ENCODE measurements at places on chromosomes 2 and 18. TPM values are rescaled to one million over a fixed set of nuclear protein-coding genes. Genes with fewer than 3 reads are reported as not detected.

The G6PC2 gene
- not detected for polyA plus RNA-seq

The LRRC30 gene
- not detected for polyA plus RNA-seq

- no peaks in the 10 kb centered on the region for H3K27me3 ChIP-seq
- no peak overlapping the region for H3K4me3 ChIP-seq
- H3K36me3 ChIP-seq: peaks cover 63% of the 10 kb centered on the region
Observed at GRCh38 chr2:86488561-86489250, 47.5 kb downstream of the KDM3A start.

GRCh38 chr2:55901941-55902340 is 21.6 kb downstream of the EFEMP1 start:
- no peaks in the 10 kb centered on the region for H3K36me3 ChIP-seq
- peaks cover 6% of the 10 kb centered on the region for H3K27me3 ChIP-seq
- no peak for DNase-seq
- no peak overlapping the region for H3K27ac ChIP-seq

- no peaks in the 10 kb centered on the region for H3K4me1 ChIP-seq
- H3K36me3 ChIP-seq: no peaks in the 10 kb centered on the region
- no peak overlapping the region for H3K4me3 ChIP-seq
- no peak overlapping the region for H3K27ac ChIP-seq
- peaks cover 4% of the 10 kb centered on the region for H3K27me3 ChIP-seq
Observed at GRCh38 chr2:217491271-217491670, 511.5 kb downstream of the TNS1 start.

DNA sequence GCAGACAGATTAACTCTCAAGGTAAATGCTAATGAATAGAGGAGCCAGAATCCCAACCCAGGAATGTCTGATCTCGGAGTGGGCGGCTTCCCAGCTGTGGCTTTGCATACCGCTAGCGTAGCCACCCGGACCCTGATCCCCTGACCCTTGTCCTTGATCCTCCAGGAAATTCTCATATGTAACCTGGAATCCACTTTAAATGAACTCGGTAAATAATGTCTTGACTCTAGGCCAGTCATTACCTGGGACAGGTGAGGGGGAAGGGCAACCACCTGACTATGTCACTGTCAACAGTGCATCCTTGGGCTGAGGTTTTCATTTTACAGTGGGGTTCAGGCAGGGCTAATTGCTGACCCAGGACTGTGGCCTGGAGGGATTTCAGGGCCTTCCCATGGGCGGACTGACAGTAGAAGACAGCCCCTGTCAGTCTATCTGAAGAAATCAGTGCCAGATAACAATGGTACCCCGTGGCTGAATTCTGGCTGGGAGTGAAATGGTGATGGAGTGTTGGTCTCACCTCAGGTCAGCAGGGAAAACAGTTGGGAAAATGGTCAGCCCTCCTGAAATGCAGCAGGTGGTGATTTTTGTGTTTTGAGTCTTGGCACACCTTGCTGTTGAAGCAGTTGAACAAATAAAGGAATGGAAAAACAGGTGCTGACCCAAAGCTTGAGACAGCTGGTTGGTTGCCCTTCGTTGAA is 9.6 kb downstream of the ACKR3 start:
- H3K27ac ChIP-seq: no peak overlapping the region
- H3K4me1 ChIP-seq: peaks cover 26% of the 10 kb centered on the region
- DNase-seq: no peak
- no peak overlapping the region for H3K4me3 ChIP-seq
- H3K36me3 ChIP-seq: peaks cover 23% of the 10 kb centered on the region

DNA sequence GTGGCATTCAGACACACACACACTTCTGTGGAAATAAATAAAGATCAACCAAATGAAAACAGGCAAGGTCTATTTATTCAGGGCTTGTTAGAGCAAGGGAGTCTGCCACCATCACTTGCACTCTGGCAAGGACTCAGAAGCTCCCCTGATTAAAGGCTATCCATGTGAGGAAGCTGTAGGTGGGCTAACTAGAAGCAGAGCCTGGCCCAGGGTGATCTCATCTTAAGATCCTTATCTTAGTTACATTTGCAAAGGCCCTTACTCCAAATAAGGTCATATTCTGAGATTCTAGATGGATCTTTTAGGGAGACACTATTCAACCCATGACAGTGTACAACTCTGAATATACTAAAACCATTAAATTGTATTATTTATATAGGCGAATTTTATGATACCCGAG is 190.0 kb upstream of the SRD5A2 start:
- no peak overlapping the region for H3K4me3 ChIP-seq
- H3K4me1 ChIP-seq: no peaks in the 10 kb centered on the region
- no peak for DNase-seq
- no peaks in the 10 kb centered on the region for H3K36me3 ChIP-seq

Data from immature natural killer cell (primary cell).